ENCODE measurements at places on chromosomes 7 and 10.

DNA sequence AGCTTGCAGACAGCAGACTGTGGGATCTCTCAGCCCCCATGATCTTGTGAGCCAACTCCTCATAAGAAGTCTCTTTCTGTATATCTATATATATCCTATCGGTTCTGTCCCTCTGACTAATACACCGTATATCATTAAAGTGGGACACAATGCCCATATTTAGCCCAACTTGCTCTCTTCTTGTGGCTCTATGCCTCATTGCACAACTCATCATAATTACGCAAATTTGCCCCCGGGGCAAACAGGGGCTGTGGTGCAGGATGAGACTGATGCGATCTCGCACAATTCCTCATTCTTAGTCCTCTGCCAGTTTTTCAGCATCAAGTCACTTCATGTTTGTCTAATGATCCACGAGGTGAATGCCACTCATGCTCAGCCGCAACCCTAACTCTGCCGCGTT is 183.2 kb downstream of the PRPF18 start:
- no peak for DNase-seq

DNA sequence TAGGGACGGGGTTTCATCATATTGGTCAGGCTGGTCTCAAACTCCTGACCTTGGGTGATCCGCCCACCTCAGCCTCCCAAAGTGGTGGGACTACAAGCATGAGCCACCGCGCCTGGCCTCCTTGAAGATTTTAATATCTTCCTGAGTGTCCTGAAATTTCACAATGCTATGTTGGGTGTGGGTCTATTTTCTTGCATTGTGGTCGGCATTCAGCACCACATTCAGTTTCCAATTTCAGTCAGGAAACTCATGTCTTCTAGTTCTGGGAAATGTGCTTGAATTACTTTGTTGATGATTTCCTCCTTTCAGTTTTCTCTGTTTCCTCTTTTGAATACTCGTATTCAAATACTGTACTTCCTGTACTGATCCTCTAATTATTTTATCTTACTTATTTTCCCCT is 49.3 kb upstream of the IL6 start:
- DNase-seq: no peak

DNA sequence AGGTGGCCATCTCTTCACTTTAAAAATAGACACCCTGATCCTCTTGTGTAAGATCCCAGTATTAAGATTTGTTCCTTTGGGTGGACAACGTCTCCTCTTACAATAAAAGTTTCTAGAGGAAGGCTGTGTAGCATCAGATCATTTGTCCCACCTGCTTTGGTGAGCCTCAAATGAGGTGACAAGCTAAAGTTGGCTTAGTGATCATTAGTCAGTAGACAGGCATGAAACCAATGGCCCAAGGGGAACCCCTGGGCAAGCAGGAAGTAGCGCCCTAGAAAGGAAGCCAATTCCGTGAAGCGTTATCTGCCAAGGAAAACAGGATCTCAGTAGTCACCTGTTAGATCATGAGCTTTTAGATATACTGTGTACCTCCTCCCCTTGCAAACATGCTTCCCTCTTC is 66.8 kb downstream of the PCGF5 start:
- DNase-seq: no peak

GRCh38 chr7:49563693-49564378 is 209.6 kb upstream of the VWC2 start:
- DNase-seq: no peak

Measured in GM04504 (cell line).